Right lung (tissue), 10 donors: ENCODE measurements at places on chromosomes 2 and 18. TPM values are rescaled to one million over a fixed set of nuclear protein-coding genes. Genes with fewer than 3 reads are reported as not detected.

The SATB2 gene
- 3.3 TPM for polyA plus RNA-seq

The SERPINB10 gene
- polyA plus RNA-seq, result 0.21 TPM

The ZC3H8 gene
- 25.8 TPM for polyA plus RNA-seq

The NCKAP5 gene
- polyA plus RNA-seq, result 20.7 TPM

The HNMT gene
- polyA plus RNA-seq, result 84.2 TPM

The DHRS9 gene
- 0.97 TPM for polyA plus RNA-seq

The SLC25A52 gene
- 0.30 TPM for polyA plus RNA-seq

The KRTCAP3 gene
- 17.1 TPM for polyA plus RNA-seq

The ARHGEF4 gene
- polyA plus RNA-seq, result 2.4 TPM

The DNAH6 gene
- polyA plus RNA-seq, result 3.2 TPM

The SLC38A11 gene
- 0.59 TPM for polyA plus RNA-seq
